Naive thymus-derived CD8-positive, alpha-beta T cell (primary cell): ENCODE measurements at places on chromosomes 2 and 18. TPM values are rescaled to one million over a fixed set of nuclear protein-coding genes. Genes with fewer than 3 reads are reported as not detected.

NRP2 gene
- 0.82 TPM for total RNA-seq

ANKAR gene
- 17.4 TPM for total RNA-seq

WDR7 gene
- 34.0 TPM for total RNA-seq

CAPN14 gene
- 0.41 TPM for total RNA-seq

RMDN2 gene
- 7.1 TPM for total RNA-seq

PNKD gene
- total RNA-seq = 40.5 TPM

B3GNT7 gene
- 0.68 TPM for total RNA-seq

SAG gene
- 1.2 TPM for total RNA-seq

ALK gene
- not detected for total RNA-seq

TBR1 gene
- not detected for total RNA-seq

DNA sequence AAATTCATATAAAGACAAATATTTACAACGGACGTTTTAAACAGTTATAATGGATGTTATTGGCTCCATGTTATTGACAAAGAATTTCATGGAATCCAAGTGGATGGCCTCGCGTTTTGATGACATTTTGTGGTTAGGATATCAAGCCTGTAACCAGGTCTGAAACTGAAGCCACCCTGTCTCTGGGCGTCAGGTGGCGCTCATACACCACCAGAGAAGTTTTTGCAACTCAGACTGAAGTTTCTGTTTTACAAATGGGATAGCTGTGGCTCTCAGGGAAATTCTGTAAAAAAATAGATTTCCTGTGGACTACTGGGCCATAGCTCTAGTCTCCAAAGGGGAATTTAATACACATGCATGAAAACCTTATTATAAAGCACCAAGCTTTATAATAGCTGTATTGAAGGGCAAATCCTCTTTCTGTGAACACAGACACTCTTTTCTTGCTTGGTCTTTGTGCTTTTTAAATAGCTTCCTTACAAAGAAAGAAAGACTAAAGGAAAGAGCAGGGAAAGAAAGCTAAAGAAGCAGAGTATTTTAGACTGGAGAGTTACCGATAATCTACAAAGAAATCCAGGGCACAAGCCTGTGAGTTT, 86.7 kb downstream of the C18orf54 start:
- no peak for DNase-seq

DNA sequence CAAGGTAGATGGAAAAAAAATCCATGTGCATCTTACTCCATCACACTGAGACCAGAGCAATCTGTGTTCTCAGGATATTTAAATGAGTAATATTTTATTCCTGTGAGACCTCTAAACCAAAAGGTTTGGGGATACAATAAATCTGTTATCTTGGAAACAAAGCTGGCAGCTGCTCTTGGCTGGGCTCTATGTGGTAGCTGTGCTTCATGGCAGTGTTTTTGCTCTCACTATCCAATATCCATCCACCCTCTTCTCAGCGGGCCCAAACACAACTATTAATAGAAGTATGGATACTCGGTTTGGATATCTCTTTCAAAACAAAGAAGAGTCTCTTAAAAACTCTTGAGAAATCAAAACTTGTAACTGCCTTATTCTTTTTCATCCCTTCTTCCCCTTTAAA, 244.9 kb upstream of the RAB12 start:
- DNase-seq = no peak

- DNase-seq = no peak
Observed at GRCh38 chr2:58182527-58182926, 58.6 kb downstream of the FANCL start.

DNA sequence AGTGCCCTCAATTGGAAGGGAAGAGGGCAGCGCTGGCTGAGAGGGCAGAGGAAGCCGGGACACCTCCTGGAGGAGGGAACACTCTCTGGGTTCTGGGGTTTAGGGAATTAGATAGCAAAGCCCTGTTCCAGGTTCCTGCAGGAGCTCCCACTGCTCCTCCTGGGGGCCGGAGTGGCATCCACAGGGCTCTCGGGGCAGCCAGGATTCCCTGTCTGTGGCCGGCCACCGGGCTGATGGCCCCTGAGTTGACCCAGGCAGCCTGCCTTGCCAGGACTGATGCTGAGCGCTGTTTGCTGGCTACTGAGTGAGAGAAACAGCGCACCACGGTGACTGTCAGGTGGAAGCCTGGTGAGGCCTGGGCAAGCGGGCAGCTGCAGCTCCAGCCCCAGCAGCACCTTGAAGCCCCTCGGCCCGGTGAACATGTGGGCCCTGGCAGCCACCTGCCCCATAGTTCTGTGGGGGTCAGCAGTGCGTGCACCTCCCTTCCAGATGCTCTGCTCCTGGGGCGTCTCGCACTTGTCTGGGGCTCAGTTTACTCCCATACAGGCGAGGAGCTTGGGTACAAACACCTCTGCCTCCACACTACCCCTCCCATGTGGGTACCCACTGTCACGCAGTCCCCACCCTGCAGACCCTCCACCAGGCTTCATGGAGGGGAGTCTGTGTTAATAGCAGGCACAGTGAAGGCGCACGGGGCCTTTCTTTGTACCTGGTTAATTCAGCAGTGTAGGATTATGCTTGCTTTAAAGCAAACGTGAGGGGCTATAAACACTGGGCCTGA, 7.7 kb upstream of the ALLC start:
- DNase-seq = no peak

DNA sequence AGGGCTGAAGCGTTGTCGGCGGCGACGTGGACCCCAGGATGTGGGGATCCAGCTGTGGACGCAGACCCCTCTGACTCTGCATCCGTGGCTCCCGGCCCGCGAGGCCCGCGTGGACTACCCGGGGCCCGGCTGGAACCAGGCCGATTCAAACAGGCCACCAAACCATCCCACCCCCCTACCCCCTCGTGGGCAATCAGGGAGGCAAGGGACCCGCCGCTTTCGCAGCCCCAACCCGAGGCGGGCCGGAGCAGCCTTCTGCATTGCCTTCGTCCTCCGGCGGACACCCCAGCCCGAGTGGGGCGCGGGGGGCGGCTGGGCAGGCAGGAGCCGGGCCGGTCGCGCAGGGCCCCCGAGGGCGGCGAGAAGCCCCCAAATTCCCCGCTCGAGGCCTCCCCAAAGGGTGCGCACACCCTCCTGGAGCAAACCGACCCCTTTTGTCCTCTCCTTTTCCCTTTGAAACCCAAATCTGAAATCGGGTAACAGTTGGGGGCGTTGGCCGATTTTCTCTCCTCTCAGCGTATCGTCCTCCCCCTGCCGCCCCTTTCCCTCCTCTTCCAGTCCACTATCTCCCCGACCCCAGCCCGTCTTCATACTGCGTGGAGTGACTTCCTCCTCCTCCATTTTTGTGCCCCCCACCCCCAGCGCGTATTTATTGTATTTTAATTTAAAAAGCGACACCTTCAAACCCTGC, 7.4 kb downstream of the SP9 start:
- no peak for DNase-seq

DNA sequence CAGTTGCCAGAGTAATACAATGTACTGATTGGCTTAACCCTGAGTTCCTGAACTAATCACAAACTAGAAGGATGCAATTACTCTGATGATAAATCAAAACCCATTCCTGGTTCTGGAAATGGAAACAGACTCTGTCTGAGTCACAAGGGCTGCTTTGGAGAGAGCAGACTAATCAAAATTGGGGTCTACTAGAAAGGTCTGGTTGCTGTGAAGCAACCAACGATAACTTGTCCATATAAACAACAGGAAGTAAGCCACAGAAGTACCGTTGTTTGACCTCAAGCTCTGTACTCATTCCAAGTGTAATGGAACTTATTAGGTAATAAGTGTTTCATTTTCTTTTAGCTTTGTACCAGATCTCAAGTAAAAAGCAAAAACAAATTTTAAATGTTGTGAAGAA, 49.7 kb downstream of the RASGRP3 start:
- no peak for DNase-seq

- DNase-seq = no peak
Observed at GRCh38 chr18:79315596-79315995, 80.1 kb upstream of the NFATC1 start.

DNA sequence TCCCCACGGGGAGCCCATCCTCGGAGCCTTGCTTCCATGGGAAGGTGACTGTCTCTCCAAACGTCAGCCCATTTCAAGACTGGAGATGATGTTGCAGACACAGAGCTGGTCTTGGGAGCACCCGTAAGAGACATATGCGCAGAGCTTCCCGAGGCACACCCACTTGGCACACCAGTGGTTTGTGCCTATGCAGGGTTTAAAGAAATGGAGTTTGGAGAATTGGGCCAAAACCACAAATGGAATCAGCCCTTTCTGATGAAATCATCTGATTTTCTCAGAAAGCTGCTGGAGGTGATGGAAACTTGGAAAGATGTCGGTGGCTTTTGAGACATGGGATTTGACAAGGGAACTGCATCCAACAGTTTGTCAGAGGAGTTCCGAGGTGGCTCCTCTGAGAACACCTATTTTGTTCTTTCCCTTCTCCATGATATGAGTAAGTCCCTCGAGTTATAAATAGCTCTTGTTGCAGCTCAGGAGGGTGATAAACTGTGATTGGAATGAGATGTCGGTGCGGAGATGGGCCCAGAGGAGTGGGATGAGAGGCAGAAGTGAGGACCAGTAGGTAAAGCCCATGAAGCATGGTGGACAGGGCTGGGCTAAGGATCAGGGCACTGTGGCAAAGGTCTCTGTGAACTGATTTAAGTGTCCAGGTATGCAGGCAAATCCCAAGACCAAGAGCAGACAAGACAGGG, 225.7 kb downstream of the ACKR3 start:
- DNase-seq = no peak

GRCh38 chr2:62186156-62186905, 9.6 kb upstream of the B3GNT2 start:
- no peak for DNase-seq

DNA sequence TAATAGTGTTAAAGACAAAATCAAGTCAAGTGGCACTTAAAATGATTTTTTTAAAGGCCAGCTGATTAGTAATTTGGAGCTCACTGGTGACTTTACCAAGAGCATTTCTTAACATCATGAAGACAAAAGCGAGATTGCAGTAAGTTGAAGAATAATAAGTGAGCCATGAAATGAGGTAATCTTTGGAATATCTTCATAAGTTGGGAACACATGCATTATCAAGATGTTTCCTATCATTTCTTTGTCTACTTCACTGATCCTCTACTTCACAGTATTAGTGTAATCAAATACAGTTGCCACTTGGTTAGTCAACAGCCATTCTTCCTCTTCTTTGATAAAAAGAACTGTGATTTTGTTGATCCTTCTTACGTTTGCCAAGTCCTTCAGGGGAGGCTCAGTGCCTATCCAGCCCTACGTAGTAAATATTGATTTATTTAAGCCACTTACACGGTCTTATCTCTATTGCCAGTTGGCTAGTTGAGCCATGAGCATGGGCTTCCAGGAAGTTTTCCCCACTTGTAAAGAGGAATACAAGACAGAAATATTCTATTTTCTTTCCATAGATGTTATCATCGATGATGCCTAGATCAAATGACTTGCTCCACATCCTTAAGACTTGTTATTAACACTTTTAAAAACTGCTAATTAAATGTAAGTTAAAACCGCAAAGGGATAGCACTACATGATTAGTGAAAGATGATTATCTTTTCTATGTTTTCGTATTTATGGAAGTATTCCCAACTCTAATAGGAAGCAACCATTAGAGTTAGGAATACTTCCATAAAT, 46.1 kb downstream of the YES1 start:
- no peak for DNase-seq

GRCh38 chr2:172953970-172954852, 121.4 kb upstream of the MAP3K20 start:
- no peak for DNase-seq

DNA sequence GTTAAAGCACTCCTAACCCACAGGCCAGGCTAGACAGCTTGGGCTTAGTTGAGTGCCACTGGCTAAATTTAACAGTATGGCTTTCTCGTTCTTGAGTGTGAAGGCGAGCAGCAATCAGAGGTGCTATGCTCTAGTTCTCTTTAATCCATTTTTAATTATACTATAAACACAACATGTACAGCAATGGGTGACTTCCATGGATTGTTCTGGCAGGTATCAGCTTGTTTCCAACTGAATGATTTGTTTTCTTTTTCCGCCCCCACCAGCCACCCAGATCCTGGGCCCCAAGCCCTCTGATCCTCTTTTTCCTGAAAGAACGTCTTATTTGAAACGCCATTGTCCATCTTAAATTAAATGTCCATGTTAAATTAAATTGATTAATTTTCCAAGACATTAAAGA, 244.8 kb downstream of the IKZF2 start:
- no peak for DNase-seq

DNA sequence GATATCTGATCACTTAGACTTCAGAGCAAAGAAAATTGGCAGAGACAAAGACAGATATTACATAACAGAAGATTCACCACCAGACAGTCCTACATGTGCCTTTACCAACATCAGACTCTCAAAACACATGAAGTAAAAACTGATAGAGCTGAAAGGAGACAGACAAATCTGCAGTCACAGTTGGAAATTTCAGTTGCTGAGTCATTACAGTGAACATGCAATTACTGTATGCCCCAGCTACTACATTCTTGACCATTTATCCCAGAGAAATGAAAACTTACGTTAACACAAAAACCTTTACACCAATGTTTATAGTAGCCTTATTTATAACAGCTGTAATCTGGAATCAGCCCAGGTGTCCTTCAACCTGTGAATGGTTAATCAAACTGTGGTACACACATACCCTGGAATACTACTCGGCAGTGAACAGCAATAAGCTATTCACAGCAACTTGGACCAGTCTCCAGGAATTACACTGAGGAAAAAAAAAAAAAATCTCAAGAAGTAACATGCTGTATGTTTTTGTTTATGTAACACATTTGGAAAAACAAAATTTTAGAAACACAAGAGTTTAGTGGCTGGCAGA, 7.5 kb upstream of the SCLY start:
- no peak for DNase-seq

- DNase-seq = no peak
Observed at GRCh38 chr2:72010647-72011369, 136.9 kb downstream of the CYP26B1 start.

DNA sequence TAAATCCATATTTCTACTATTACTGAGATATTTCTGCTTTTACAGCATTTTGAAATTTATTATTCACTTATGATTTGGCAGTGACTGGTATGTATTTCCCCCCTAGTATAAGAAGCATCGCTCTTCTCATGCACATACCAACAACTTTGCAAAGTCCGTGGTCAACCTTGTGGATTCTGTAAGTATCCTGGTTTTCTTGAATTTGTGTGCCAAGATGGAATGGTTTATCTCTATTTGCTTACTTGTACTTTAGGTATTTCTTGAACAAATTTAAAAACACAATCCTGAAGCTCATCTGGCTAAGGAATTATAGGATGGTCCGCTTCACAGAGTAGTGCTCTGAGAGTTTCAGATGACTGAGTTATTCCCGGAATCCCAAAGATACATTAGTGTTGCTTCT, 85.0 kb upstream of the FAM237A start:
- no peak for DNase-seq

- DNase-seq = no peak
Observed at GRCh38 chr18:69820538-69820937, 127.1 kb downstream of the CD226 start.

DNA sequence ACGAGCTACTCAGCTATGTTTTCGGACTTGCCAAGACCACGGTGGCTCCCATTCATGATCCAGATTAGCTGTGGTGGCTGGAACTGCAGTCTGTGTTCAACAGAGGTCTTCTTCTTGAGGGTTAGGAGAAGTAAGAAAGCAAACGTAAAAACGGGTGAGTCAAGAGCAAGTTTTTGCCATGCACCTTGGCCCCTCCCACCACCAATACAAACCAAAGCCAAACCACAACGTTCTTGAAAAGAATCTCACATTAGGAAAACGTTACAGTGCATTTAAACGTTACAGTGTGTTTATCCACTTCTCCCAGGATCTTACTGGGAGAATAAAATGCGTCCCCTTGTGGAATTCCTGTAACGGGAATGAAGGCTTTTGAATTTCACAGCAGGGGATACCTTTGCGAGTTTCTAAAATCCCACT, 725 bp downstream of the FBXO48 start:
- DNase-seq = peak; percentile 24

GRCh38 chr2:120985997-120986651, 250.5 kb downstream of the GLI2 start:
- DNase-seq = peak; percentile 58

GRCh38 chr2:85531589-85531988, 7.4 kb upstream of the MAT2A start:
- DNase-seq = no peak
